Left ventricle myocardium inferior (tissue), 1 donor: ENCODE measurements at places on chromosomes 1 and 21.

DNA sequence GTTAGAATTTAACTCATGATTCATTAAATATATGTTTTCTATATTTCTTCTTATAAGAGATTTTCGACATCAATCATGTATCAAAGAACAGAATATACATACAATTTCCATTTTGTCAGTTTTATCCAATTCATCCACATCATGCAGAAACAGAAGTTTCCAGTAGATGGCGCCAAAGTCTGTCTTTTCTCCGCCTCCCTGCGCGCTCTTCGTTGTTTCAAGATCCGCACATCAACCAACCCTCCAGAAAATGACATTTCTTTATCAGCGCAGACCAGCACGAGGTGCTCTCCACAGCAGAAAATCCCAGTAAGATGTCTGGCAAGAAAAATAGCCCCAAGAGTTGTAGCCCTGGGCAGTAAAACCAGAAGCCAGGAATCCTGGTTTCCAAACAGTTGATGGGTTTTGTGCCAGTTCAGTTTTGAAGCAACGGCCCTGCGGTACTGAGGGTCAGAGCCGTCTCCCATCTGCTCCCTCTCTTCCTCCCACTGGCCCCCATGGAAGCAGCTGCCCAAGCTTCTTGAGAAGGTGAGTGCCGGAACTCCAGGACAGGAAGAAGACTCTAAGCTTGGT, 38.6 kb upstream of the GPR137B start:
- no peak for DNase-seq

- peak; percentile 38 for DNase-seq
These were observed 18.2 kb upstream of the FCGR2A start for GRCh38 chr1:161486806-161487741.

DNA sequence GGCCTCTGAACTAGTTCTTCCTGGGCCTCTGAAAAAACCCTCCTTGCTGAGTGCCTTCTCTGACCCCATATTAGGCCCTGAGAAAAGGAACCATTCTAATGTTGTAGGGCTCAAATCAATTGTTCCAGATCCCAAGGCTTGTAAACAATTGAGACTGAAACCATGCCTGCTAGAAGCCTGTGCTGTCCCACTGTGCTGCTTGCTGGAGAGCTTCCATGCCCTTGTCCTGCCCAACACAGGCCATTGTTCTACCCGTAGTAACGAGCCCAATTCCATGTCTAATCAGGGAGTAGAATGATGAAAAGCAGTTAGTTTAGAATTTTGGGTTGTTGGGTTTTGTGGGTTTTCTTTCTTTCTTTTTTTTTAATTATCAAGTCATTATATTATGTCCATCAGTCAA, 47.4 kb downstream of the ZNF281 start:
- DNase-seq, result no peak

DNA sequence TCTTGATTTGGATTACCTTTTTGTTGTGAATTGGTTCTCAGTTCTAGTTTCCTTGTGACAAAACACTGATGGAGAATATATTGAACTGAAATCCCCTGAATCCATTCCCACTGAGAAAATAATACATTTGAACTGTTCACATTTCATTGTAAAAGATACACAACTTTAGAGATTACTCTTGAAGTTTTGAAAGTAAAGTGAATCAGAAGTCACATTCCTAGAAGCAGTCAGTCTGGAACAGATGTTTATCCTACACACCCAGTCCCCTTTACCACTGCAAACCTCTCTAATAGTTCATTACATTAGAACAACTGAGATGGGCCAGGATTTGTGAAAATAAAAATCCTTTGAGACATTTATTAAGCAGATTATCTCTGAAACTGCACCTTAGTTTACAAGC, 3.4 kb downstream of the RERE start:
- no peak for DNase-seq

GRCh38 chr1:182035097-182035770, 26.3 kb downstream of the ZNF648 start:
- DNase-seq, result no peak

GRCh38 chr1:2641381-2642130, 8.7 kb upstream of the MMEL1 start:
- DNase-seq, result no peak

DNA sequence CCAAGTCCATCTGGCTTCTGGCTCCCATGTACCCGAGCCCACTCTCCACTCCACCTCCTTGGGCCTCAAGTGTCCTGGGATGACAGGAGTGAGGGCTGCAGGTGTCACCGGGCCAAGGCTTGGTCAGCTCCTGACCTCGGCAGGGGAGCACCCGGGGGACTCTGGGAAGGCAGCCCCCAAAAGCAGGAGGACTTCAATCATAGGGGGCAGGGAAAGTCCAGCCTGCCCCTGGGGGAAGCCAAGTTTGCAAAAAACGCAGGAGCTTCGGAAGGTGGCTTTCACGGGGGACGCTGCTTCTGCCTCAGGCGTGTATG, 56.8 kb downstream of the KCNAB2 start:
- no peak for DNase-seq

GRCh38 chr21:37936010-37936785, 19.9 kb upstream of the KCNJ6 start:
- DNase-seq, result no peak

DNA sequence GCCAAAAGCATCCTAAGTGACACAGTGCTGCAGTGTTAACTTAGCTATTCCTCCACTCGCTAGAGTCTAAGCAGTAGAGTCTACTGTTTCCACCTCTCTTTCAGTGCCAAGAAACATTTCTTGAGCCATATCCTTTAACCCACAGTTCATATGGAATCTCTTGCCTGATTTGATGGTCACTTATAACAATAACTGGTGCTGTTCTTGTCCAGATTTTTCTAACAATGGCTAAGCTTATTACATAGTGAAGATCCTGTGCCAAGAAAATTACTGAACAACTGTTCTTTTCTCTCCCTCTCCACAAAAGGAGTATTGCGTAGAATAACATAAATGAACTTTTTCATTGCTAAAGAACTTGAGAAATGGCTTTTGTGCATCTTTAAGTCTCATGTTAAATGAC, 121.3 kb downstream of the CDC7 start:
- DNase-seq, result no peak

GRCh38 chr21:42471716-42472330, 24.2 kb downstream of the RSPH1 start:
- no peak for DNase-seq

DNA sequence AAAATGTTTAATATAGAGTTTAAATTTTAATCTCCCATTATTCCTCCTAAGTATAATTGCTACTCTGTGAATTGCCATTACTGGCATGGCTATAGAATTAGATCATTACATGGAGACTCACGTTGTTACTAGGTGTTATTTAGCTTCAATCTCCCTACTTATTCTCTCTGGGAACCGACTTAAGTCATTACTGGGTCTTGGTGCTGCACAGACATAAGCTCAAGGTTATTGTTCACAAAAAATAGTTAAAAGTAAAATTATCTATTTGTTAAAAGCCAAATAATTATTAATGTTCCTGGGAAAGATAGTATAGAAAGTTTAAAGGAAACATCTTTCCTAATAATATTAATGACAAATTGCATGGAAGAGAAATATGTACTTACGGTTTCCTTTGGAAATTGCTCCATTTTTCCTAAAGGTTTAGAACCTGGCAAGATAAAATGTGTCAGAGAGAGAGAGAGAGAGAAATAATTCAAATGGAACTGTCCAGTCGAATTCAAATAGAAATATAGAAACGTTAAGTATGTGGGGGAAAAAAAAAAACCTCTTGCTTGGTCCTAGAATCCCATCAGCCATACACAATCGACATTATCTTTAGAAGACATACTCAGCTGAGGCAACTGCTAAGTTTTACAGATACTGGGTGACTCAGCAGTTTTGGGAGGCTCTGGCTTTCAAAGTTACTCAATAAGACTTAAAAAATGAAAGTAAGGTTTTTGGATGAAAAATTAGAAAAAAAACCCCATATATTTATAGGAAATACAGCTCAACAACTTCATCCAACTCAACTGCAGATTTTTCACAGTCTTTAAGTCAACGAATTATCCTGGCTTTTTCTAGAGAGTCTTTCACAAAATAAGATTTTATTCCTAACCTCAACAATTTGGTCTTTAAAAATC, at the start of gene SPTA1:
SPTA1 (minus strand) TSS at position 605 of the 899 bp plus-strand sequence; CDS start at position 407, 198 bp downstream.
- DNase-seq, result no peak

DNA sequence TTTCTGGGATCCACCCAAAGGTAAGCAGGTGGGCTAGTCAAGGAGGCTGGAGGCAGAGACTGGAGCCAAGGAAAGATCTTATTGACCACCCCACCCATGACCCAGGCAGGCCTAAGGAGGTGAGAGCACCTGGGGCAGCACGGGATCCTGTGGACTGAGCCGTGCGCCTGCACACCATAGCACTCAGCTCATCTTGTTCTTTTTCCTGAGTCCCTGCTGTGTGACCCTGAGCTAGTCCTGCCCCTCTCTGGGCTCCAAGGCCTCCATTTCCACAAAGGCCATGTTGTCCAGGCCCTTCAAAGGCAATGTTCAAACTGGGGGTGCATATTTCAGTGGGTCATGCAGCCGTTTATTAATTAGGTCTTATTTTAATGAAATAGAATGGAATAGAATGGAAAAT, 7.2 kb downstream of the FAM131C start:
- DNase-seq, result no peak

- DNase-seq, result no peak
These were observed 67.5 kb downstream of the CD247 start for GRCh38 chr1:167450843-167451242.
